ENCODE measurements at places on chromosomes 3 and 15.

DNA sequence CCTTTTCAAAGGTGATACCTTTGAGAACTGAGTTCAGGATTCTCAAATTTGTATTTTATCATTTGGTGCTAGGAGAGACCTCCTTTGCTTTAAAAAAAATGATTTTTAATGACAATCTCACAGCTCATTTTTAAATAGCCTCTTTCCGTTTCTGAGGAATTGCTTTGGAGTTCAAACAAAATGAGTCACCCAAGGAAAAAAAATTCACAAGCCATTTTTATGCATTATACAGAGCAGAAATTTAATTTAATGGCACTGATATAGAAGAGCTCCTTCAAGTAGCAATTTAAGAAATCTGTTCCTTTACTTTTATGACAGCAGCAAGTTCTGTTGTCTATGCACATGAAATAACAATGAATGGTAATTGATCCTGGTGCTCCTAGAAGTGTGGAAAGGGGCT is 337.9 kb upstream of the KCNMB2 start:
- peak; percentile 37 for DNase-seq

- DNase-seq = peak; percentile 80
Observed at GRCh38 chr3:8607234-8608040, 37.2 kb downstream of the SSUH2 start.

DNA sequence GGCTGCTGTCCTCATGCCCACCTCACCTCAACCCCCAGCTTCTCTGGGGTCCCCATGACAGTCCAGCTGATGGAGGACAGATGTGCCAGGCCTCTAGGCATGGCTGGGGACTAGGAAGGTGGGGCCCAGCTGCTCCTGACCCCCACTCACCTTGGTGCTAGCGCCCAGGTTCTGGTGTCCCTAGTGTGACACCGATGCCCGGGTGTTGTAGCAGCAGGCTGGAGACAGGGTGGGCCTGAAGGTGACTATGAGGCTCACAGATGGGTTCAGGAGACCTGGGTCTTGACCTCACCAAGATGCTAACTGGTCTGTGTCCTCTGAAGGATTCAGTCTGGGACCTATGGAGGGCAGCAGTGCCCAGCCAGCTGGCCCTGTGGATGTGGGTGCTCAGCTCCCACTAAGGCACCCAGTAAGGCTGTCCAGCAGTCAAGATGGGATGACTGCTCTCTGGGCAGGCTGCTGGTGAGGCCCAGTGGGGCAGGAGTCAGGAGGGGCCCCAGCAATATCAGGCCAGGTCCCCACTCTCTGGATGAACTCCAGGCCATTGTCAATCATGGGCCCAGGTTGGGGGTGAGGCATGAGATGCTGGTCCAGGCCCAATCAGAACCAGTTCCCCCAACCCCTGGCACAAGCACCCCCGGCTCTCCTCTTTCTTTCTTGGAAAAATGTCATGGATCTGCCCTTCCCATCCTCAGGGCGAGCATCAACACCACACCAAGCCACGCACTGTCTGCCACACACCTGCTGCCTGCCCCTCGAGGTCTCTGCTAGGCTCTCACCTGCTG is 33.0 kb downstream of the ALDH1L1 start:
- no peak for DNase-seq

GRCh38 chr15:92395098-92395635 is 1.5 kb downstream of the ST8SIA2 start:
- no peak for DNase-seq

DNA sequence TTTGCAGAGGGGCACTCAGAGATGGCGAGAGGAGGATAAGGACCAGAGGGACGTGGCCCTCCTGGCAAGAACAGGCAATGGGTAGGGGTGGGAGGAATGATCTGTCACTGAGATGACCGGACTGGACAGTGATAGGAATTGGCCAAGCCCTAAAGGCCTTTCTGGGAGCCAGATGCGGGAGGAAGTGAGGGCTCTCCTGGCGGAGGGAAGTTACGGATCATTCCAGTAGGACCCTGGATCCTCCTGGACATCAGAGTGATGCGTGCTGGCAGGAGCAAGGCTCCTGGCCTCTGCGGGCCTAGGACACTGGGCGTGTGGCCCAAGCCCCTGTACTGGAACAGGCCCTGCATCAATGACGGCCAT is 23.4 kb downstream of the KIF7 start:
- DNase-seq = no peak

DNA sequence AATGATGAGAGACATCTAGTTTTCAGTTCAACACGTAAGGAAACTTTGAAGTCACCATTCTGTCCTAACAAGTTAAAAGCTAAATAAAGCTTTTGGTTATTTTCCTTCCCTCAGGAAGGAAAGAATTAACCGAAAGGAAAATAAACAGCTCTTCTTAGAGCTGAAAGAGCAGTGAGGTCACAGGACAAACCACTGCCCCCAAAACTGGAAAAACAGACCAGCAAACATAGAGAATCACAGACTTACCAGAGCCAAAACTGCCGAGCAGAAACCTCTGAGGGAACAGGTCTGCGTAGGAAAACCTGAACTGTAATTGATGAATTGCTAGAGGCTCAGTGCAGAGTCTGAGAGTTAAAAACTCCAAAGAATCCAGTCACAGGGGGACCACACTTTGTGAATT is 14.7 kb downstream of the USP50 start:
- peak; percentile 50 for DNase-seq

- no peak for DNase-seq
Observed at GRCh38 chr3:71254281-71255057, 329.1 kb downstream of the FOXP1 start.

DNA sequence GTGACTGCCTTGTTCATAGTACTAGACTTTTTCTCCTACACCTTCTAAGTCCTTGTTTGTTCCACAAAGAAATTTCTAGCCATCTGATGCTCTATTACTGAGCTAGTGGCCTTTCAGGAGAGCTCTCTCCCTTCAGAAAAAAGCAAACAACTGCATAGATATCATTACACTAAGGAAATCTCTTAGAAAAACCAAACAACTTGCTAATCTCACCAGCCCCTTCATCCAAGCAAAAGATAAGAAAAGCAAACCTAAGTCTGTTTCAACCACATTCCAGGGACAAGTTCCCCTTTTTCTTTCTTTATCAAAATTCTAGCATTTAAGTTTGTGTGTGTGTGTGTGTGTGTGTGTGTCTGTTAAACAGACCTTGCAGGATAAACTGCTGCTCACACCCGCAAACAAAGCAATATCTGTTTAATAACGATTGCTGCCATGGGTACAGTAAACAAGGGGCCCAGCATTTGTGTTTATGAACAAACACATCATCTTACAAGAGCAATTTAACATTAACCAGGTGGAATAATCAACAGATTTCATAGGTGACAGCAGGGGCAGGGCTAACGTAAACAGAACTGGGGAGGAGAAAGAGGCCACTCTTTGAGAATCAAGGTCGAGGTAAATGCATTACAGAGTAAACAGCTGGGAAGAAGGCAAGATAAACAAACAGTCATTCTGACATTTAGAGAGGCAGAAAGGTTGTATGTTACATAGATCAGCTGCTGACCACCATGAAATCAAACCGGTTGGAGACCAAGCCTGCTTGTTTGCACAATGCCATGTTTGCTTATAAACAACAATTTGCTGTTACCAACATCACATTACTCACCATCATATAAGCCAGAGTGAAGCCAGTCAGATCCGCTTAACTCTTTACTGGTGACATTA is 375.1 kb downstream of the FOXP1 start:
- DNase-seq = no peak

Data from astrocyte of the spinal cord (primary cell).